Uterus (tissue), 4 donors: ENCODE measurements at places on chromosomes 2 and 18. TPM values are rescaled to one million over a fixed set of nuclear protein-coding genes. Genes with fewer than 3 reads are reported as not detected.

Gene SNRPD1
- total RNA-seq, result 7.1 TPM

Gene SLC11A1
- total RNA-seq, result 7.4 TPM

Gene G6PC2
- total RNA-seq, result not detected

Gene FLACC1
- total RNA-seq, result 2.0 TPM

Gene PAX3
- total RNA-seq, result not detected

Gene TUBB8B
- not detected for total RNA-seq

Gene IL36RN
- total RNA-seq, result not detected

Gene COLEC11
- not detected for total RNA-seq

Gene CHN1
- 21.1 TPM for total RNA-seq

Gene UGT1A1
- not detected for total RNA-seq

Gene PHLPP1
- total RNA-seq, result 10.6 TPM

Gene MOGAT1
- not detected for total RNA-seq

Gene TLX2
- total RNA-seq, result 0.55 TPM

Gene TFCP2L1
- 3.9 TPM for total RNA-seq

Gene DQX1
- not detected for total RNA-seq

Gene CYP26B1
- not detected for total RNA-seq

Gene EPAS1
- total RNA-seq, result 241 TPM

Gene CENPA
- not detected for total RNA-seq

Gene AGXT
- not detected for total RNA-seq

Gene YES1
- 158 TPM for total RNA-seq

Gene CTAGE1
- not detected for total RNA-seq
